ENCODE measurements at places on chromosomes 11 and 22.

GRCh38 chr11:68997124-68997994 is 15.7 kb downstream of the MRGPRF start:
- no peak for DNase-seq

DNA sequence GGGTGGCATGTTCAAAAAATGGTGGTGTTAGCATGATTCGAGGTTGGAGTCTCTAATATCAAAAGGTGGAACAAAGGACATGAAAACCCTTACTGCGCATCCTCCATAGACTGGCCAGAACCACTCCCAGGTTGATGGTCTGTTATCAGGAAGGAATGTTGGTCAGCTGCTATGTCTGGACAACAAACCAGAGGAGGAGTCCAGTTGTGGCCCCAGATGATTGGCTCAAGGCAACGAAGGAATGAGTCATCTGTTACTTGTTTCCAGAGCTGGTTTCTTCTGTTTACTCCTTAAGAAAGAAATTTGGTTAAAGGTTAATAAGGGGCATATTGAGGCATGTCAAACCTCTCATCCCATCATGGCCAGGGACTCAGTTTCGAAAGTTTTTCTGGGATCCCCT is 56.8 kb upstream of the GRIA4 start:
- DNase-seq = no peak

- no peak for DNase-seq
These were observed 5.2 kb downstream of the TMEM126A start for GRCh38 chr11:85652786-85653447.

DNA sequence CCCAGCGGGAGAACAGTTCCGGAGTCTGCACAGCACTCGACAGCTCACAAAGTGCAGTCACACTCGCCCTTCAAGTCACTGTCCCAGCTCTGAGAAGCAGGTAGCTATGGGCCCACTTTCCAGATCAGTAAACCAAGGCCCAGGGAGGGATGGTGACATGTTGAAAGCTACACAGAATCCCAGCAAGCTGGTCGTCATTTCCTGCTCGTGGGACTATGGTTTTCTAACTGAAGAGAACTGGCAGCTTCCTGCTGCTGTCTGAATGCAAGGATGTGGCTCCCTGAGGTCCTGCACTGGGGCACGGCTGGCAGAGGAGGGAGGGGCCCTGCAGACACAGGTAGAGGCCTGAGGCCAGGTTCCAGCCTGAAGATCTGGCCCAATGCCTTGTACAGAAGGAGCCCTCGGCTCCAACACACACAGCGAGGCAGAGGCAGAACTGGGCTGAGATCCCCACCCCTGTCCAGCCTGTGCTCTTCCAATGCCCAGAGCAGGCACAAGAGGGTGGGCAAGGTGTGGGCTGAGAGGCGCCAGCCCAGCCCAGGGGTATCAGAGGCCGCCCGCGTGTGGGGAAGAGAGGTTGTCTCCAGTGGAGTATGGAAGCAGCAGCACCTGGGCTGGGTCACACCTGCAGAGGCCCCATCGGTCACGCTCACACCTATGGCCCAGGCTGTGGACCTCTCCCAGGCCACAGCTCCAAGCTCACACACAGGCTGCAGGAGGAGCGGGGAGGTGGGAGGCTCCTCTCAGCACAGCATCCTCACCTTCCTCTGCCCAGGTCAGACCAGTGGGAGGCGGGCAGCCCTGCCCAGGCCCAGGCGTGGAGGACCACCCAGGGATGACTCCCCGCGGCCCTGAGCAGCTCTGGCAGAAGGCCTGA is 119.2 kb downstream of the PHF21B start:
- DNase-seq = no peak

DNA sequence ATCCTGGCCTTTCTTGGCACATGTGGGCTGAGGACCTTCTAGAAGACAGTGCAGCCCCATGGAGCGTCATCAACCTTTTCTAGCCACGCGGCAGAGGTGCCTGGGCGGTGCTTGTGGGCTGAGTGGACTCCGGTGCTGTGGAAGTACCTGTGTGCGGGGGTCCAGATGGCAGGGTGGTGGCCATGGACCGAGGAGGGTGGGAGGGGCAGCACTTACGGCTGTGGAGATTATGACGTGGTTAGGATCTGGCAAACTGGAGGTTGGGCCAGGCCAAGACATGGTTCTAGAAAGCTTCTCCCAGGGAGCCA is 2.0 kb downstream of the TUB start:
- DNase-seq = no peak

GRCh38 chr22:17472932-17473331 is 90.4 kb upstream of the SLC25A18 start:
- no peak for DNase-seq

DNA sequence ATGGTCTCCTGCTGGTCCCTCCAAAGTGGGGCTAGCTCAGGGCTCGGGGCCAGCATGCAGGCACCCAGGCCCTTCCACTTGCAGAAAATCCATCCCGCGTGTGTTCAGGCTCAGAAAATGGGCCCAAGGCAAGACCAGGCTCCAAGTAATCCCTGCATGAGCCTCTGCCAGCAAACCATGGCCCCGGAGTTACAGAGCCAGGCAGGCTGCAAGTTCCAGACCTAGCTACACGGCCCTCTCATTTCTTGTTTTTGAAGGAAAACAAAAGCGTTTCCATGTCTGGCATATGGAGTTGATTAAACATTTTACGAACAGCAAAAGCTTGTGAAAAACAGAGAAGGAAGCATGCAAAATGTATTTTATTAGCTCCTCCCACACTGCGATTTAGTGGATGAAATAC is 29.7 kb downstream of the KIAA0930 start:
- DNase-seq = no peak

DNA sequence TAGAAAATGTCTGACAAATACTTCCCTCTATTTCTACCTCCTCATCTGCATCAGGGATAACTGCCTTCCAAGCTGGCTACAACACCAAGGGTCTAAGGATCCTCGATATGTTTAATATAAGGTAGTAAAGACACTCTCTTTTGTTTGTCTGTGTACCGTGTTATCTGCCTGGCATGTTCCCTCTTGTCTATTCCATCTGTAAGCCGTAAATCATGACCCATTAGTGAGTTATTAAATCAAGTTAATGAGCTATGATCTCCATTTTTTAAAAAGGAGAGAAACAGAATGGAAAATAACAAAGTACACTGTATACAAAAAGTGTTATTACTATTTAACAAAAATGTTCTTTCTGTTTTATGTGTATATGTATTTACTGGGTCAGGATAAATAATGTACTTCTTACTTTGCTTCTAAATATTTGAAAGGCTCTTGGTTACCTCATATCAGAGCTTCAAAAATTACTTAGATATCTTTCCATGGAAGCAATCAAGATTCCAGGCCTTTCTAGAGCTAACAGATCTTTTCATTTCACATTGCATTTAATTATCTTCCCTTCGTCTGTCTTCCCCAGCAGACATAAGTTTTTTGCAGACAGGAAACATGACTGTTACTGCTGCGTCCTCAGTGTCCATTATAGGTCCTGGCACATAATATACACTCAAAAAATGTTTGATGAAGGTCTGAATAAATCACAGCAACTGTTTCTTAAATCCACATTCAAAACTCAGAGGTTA is 342.6 kb upstream of the CCDC90B start:
- no peak for DNase-seq
